Effector memory CD8-positive, alpha-beta T cell (primary cell): ENCODE measurements at places on chromosomes 3 and 15.

DNA sequence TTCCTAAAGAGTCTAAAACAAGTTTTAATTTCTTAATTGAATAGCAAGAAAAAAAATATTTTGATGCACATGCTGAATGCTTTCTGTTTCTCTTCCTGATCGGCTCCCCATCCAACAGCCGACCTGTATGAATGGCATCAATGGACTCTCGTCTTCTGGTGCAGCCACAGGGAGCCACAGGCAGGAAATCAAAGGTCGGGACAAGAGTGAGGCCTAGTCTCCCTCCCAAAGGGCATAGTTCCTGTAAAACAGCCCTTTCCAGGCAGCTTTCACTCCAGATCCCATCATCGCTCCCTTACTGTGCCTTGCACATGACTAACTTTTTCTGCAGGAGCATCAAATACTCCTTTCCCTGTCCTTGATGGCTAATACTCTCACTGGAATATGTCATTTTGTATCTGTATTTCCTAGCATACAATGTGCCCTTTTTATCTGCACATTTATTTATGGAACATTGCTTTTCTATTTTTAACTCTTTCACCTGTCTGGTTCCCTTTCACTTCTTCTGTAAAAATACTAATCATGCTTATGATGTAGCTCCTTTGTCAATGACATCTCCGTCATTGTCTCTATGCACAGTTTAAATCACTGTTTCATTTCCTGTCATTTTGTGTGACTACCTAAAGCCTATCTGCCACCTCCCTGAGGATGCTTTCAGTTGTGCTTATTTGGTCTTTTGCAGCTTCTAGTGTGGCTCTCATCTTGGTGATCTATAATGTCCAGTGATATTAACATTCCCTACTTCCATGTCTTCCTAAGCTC is 326.2 kb downstream of the CTNNB1 start:
- no peak for DNase-seq

DNA sequence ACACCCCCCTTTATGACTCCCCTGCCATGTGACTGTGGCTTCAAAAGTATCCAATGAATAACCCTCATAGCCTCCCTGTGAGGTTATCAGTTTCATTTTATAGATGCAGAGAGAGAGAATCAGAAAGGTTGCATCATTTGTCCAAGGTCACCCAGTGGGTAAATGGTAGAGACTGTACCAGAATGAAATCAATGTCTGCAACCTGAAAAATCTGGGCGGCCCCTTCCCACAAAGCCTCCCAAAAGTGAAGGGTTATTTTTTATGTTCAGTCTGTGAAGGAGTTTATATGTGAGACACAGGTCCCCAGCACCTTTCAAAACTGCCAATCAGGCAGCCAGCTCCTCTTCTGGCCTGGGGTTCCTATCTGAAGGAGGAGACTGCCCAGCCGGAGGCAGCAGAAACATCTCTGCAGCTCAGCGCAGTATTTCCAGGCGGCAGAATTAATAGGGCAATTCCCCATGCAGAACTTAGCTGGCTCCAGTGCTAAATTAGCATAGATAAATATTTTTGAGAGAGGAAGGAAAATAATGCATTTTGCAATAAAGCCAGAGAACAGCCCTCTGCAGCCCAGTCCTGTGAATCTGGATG is 130.8 kb upstream of the PRR20G start:
- DNase-seq: no peak

DNA sequence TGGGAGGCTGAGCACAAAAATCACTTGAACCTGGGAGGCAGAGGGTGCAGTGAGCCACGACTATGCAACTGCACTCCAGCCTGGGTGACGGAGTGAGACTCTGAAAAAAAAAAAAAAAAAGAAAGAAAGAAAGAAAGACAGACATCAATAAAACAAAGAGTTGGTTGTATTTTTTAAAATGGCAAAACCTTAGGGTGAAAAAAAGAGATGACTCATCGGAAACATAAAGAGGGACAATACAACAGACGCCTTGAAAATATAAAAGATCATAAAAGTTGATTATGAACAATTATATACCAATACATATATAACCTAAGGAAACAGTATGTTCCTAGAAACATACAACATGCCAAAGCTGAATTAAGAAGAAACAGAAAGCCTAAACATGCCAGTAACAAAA is 92.8 kb downstream of the SCAPER start:
- no peak for DNase-seq

DNA sequence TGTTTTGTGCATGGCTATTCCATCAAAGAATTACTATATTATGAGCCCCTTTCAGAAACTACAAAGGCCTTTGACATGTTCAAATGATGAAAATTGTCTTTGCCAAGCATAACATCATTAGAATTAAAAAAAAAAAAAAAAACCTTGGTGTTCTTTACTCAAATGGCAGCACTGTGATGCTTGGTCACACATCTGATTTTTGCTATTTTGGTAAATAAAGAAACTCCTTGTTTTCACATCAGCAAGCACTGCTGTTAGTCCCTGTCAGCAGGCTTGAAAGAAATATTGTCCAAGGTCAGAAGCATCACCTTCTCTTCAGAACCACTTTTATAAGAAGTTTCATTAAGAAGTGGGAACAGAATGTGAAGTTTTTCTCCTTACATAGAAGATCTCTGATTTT is 537.3 kb downstream of the MFSD1 start:
- DNase-seq: no peak

- DNase-seq: no peak
Measured at GRCh38 chr15:47218295-47218694, 499.0 kb upstream of the SEMA6D start.

- no peak for DNase-seq
Measured at GRCh38 chr3:10485380-10485779, 20.0 kb downstream of the ATP2B2 start.

DNA sequence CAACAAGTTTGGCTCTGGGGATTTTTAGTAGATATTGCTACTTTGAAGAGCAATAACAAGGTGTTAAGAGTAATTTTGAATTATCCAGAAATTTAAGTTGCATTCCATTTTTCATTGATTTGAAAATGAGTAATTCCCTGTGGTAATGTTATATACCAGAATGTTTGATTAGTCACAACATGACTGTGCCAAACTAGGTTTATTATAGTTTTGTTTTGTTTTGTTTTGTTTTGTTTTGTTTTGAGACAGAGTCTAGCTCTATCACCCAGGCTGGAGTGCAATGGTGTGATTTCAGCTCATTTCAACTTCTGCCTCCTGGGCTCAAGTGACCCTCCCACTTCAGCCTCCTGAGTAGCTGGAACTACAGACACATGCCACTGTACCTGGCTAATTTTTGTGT is 40.7 kb downstream of the CNOT10 start:
- no peak for DNase-seq

- no peak for DNase-seq
Measured at GRCh38 chr3:71054312-71054711, 529.2 kb downstream of the FOXP1 start.

DNA sequence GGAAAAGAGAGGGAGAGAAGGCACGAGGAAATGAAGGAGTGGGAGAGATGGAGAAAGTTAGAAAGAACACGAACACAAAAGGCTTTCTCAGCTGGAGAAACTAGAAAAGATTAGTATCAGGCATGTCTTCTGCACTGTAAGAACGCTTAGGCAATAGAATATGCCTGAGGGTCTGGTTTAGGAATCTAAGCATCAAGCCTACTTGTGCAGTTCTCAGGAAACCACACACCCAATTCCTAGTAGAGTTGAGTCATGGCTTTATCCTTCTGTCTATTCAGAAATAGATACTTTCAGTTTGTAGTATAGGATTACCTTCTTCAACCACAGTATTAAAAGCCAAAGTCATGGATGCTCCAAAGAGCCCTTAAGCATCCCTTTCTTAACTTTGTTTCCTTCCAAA is 969.4 kb downstream of the NTRK3 start:
- no peak for DNase-seq

DNA sequence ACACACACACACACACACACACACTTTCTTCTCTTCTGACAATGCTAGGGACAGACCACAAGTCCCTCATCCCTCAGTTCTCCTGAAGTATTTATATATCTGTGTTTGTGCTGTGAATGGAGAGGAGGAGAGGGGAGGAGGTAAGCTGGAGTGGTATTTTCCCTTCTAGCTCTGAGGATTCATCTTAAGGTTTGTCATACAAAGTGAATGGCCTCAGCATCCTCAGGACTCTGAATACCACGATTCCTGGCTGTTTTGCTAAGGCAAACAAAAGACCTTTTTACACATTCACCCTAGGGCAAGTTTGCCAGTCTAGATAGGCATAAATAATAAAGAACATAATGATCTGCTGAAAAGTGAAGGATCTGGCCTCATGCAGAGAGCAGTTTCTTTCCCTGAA is 65.7 kb upstream of the CHMP2B start:
- DNase-seq: no peak

DNA sequence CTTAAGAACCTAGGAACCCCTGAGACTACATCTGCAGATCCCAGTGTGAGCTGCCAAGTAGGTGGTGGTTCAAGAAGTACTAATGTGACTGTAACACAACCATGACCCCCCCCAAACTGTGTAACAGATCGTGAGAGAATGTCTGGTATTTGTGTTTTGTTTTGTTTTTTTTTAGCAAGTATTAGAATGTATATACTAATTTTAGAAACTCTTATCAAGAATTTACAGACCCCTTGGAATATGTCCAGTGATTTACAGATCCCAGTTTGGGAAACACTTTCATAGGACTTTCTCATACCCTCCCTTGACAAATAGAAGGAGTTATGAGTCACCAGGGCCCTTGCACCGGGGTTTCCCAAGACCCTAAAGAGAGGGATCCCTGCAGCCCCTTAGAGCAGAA is 79.8 kb downstream of the SEMA5B start:
- no peak for DNase-seq

GRCh38 chr3:153355559-153355958 is 193.5 kb downstream of the RAP2B start:
- no peak for DNase-seq

- no peak for DNase-seq
Measured at GRCh38 chr15:43414196-43414595, 43.3 kb downstream of the TUBGCP4 start.

GRCh38 chr15:92941668-92942067 is 41.5 kb downstream of the CHD2 start:
- DNase-seq: no peak

DNA sequence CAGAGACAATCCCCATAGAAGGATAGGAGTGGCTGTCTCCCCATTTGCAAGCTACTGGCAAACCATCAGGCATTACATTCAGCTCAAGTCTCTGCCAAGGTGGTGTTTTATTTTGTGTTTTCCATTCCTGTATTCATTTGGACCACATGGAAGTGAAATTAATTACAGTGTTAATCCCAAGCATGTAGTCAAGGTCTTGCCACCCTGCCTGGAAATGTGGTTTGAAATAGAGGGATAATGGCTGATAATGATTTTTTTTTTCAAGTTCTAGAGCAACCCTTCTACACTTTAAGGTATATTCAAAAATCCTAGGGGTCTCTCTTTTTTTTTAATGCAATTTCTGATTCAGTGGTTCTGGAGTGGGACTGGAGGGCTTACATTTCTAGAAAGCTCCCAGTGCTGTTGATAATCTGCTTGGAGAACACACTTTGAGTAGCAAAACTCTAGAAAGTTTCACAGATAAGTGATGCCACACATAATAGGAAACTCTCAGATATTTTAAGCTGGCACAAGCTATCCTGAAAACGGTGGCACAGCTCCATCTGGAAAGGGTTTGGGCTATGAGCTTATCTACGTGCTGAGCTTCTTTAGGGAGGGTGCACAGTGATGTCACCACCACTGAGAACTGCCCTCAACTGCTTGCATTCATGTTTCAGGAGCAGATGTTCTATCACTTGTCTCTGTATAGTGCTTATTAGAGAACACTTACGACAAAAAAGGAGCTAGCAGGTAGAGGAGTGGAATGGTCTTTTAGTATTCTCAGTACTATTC is 140.1 kb upstream of the IL12A start:
- DNase-seq: no peak

GRCh38 chr3:101813817-101814440 is 34.9 kb downstream of the NXPE3 start:
- DNase-seq: no peak

DNA sequence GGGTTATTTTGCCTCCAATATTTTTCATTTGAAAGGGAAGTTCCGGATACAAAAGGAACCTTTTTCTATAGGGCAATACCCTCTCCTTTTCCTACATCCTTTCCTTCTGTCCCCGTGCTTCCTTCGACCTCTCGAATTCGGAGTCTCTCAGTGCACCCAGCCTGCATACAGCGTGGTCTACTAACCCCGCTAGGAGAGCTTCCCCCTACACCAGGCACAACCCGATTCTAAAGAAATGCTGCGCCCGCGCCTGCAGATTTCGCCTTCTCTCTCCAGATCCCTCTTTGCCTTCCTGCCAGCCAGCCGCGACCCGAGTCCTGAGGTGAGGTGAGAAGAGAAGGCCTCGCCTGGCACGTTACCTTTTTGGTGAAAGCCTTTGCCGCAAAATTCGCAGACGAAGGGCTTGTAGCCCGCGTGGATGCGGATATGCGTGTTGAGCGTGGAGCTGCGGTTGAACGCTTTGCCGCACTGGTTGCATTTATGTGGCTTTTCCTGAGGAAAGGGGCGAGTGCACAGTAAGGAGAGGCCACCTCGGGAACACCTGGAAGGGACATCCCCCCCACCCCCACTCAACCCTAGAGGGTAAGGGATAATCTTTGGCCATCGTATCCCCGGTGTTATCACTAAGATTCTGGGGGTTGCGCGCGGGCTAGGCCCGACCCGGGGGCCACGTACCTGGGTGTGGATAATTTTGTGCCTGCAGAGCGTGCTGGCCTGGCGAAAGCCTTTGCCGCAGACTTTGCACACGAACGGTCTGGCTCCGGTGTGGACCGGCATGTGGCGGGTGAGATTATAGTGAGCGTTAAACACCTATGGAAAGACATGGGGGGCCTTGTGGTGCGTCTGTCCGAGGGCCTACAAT is 2.3 kb downstream of the FEZF2 start:
- DNase-seq: no peak

- DNase-seq: no peak
Measured at GRCh38 chr15:95150466-95150865, 919.1 kb downstream of the MCTP2 start.

- no peak for DNase-seq
Measured at GRCh38 chr3:12188681-12189287, 30.1 kb upstream of the TIMP4 start.

GRCh38 chr3:12235691-12236090 is 53.2 kb upstream of the PPARG start:
- DNase-seq: no peak

- DNase-seq: no peak
Measured at GRCh38 chr3:45596290-45596791, 1.8 kb downstream of the LIMD1 start.

DNA sequence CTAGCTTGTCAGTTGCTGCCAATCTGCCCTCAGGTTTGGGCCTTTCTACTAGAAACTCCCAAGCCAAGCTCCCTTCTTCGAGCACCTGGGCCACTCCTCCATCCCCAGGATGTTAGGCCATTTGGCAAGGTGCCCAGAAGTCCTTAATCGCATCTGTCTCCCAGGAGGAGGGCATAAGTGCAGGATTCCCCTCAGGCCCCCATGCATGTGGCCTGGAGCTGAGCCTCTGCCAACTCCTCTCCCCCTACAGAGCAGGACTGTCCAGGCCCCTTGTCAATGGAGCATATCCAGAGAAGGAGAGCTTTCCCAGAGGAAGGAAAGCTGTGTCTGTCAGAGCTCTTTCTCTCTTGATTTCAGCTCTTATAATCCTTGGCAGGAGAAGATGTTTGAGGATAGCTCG is 182.6 kb upstream of the ROPN1 start:
- no peak for DNase-seq

GRCh38 chr15:40286061-40286532 is 3.2 kb upstream of the ANKRD63 start:
- no peak for DNase-seq
